Aortic smooth muscle cell (primary cell): ENCODE measurements at places on chromosomes 13 and 19. TPM values are rescaled to one million over a fixed set of nuclear protein-coding genes. Genes with fewer than 3 reads are reported as not detected.

NLRP9 gene
- total RNA-seq: not detected in 2 replicates

FFAR1 gene
- not detected in 2 replicates for total RNA-seq

ZNF93 gene
- 1.8 and 2.0 TPM in 2 replicates for total RNA-seq

CBARP gene
- 1.2 and 2.8 TPM in 2 replicates for total RNA-seq

C5AR2 gene
- total RNA-seq: 0.53 and 1.1 TPM in 2 replicates

HIF3A gene
- total RNA-seq: 0.40 and 1.1 TPM in 2 replicates
